H1 (cell line): ENCODE measurements at places on chromosomes 3 and 15. TPM values are rescaled to one million over a fixed set of nuclear protein-coding genes. Genes with fewer than 3 reads are reported as not detected.

Gene GOLGA6L4
- total RNA-seq, result 3.6 and 3.7 TPM in 2 replicates

Gene MKRN2OS
- total RNA-seq, result 0.41 TPM in 1 of 2 replicates, not detected in the other

Gene BAHD1
- 38.9 and 40.0 TPM in 2 replicates for total RNA-seq

Gene GOLGA6D
- total RNA-seq, result 0.69 and 0.73 TPM in 2 replicates

Gene CACNA2D3
- 1.8 and 2.2 TPM in 2 replicates for total RNA-seq

Gene TPRA1
- 17.9 and 18.8 TPM in 2 replicates for total RNA-seq

Gene GUCA1C
- not detected in 2 replicates for total RNA-seq

Gene PFN2
- 175 and 178 TPM in 2 replicates for total RNA-seq

Gene TMEM158
- total RNA-seq, result 30.3 and 35.5 TPM in 2 replicates

Gene CHP1
- total RNA-seq, result 83.3 and 89.0 TPM in 2 replicates

Gene GCSAM
- not detected in 2 replicates for total RNA-seq

Gene GRIP2
- total RNA-seq, result 6.4 and 6.9 TPM in 2 replicates

Gene BMF
- 24.2 and 30.9 TPM in 2 replicates for total RNA-seq
